ENCODE measurements at places on chromosomes 13 and 19. TPM values are rescaled to one million over a fixed set of nuclear protein-coding genes. Genes with fewer than 3 reads are reported as not detected.

FGF14 gene
- 0.23 TPM for polyA plus RNA-seq

MAST3 gene
- 11.4 TPM for polyA plus RNA-seq

- DNase-seq, result peak; percentile 16
Observed at GRCh38 chr13:75368167-75368566, 113.8 kb downstream of the TBC1D4 start.

GRCh38 chr13:75906315-75906714, 270.2 kb downstream of the LMO7 start:
- DNase-seq, result no peak

DNA sequence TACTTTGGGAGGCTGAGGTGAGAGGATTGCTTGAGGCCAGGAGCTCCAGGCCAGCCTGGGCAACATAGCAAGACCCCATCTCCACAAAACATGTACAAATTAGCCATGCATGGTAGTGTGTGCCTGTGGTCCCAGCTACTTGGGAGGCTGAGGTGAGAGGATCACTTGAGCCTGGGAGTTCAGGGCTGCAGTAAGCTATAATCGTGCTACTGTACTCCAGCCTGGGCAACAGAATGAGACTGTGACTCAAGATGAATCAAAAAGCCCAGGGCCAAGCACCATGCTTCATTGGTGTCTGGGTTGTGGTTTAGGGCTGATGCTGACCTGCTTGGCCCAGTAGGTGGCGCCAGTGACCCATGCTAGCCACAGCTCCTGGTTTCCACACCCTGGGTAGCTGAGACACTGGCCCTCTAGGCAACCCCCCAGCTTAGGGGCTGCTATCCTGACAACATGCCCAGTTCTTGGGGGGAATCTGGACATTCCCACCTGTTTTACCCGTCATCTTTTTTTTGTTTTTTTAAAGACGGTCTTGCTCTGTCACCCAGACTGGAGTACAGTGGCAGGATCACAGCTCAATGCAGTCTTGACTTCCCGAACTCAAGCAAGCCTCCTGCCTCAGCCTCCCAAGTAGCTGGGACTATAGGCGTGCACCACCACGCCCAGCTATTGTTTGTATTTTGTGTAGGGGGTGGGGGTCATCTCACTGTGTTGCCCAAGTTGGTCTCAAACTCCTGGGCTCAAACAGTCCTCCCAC, 5.5 kb downstream of the CCDC124 start:
- no peak for DNase-seq

GRCh38 chr13:92122186-92122853, 723.9 kb downstream of the GPC5 start:
- DNase-seq, result no peak

- DNase-seq, result no peak
Observed at GRCh38 chr19:29532956-29533355, 7.2 kb downstream of the VSTM2B start.
